ENCODE measurements at places on chromosomes 4 and X.

- no peak for DNase-seq
Observed at GRCh38 chr4:63169836-63170235, 1239.4 kb downstream of the TECRL start.

- DNase-seq, result peak; percentile 53
Observed at GRCh38 chr4:99301376-99302164, 10.8 kb upstream of the ADH1A start.

GRCh38 chr4:55398966-55399365, 3.2 kb downstream of the TMEM165 start:
- peak; percentile 24 for DNase-seq

DNA sequence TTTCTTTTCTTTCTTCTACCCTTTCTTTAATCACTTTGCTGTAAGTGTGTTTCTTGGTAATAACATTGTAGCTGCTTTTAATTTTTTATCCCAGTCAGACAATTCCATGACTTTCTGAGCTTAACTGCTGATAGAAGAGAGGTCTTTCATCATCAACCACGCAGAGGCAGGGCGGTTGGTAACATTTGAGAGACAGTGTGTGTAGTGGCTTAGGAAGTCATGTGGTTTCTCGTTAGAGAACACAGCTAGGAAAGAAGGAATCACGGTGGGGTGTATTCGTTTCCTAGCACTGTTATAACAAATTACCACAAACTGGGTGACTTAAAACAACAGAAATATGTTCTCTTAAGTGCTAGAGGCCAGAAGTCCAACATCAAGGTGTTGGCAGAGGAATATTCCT, 11.5 kb downstream of the PRPS2 start:
- no peak for DNase-seq

DNA sequence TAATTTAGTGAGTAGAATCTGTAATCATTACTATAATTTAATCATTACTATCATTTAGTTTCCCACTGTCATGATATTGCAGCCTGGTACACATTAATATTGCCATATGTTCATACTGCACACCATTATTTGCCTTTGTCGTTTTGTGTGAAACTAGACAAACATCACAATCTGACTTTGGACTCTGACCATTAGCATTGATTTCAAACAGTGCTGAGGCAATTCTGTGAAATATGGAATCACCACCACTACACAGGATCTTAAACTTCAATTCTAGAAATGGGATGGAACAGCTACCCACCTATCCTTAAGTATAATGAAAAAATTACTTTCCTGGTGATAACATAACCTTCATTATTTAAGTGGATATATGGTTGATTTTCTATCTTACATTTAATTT, 98.3 kb downstream of the SORBS2 start:
- no peak for DNase-seq

DNA sequence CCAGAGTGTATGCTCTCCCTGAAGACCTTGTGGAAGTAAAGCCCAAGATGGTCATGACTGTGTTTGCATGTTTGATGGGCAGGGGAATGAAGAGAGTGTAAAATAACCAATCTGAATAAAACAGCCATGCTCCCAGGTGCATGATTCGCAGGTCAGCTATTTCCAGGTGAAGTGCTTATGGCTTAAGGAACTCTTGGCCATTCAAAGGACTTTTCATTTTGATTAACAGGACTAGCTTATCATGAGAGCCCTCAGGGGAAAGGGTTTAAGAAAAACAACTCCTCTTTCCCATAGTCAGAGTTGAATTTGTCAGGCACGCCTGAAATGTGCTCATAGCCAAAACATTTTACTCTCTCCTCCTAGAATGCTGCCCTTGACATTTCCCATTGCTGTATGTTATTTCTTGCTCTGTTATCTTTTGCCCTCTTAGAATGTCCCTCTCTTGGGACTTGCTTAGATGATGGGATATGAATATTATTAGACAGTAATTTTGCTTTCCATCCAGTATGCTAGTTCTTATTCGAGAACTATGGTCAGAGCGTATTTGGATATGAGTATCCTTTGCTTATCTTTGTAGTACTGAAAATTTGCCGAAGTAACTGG, 88.6 kb downstream of the PLS3 start:
- DNase-seq, result no peak

DNA sequence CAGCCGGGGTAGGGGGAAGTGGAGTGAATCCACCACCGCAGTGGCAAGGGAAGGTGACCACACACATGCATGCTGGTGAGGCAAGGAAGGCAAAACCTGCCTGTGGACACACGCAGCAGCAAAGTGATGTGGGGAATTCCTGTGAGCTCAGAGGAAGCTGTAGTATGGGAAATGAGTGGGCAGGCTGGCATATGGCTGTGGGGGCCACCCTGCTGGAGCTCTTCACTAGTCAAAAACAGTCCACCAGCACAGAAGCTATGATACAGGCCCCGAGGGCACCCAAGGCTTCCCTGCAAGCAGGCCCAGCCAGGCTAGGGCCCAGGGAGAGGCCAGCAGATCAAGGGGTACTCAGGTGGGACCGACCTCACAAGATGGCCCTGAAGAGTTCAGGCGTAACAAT, 239.1 kb downstream of the CHM start:
- no peak for DNase-seq

DNA sequence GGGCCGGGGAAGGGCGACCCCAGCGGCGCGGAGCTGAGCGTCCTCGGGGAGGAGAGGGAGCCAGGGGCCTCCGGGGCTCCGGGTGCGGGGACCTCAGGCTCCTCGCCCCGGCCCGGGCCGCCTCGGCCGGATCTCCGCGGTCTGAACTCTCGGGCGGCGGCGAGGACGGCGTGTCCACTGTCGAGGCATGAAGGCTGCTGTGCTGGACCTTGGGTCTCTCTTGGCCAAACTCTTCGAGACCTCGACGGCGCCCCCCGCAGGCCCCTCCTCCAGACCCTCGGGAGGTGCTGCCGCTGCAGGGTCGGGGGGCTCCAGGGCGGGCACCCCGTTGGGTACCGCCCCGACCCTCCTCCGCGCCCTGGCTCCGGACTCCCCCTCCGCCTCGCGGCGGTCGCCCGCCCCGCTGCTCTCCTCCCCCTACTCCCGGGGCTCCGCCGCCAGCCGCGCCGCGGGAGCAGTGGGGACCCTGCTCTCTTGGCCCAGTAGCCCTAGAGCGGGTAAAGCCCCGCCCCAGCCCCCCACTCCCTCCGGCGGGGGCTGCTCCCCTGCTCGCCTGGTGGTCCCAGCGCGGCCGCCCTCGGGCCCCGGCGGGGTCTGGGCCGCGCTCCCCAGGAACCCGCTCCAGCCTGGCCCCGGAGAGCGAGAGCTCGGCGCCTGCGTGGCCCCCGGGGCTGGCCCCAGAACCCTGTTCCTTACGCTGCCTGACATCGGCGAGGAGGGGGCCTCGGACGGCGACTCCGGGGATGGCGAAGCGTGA, 564 bp downstream of the FAM149A start:
- DNase-seq, result no peak

DNA sequence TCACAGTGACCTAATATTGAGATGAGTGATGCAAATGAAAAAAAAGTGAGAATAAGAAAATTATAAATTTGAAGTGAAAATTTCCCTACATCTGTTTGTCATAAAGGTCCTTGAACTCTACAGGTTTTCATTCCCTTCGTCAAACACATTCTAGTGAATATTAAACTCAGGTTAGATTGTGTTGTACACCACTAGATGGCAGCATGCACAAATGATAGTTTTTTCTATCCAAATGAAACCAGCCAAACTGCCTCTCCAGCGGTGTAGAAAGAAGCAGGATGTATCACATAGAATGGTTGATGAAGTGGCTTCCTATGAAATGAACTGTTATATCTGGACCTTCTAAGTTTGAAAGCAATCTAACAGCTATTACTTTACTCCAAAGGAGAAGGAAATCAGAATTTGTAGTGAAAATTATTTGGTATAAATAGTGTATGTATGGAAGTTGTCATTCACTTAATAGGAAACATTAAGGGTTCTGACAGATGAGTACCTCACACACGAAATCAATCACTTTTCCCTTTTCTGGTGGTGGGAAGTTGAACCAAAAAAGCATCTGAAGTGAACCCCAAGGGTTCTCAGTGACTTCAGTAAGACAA, 382.7 kb downstream of the UNC5C start:
- peak; percentile 83 for DNase-seq

GRCh38 chrX:103356130-103356798, at the start of gene TCEAL9:
TSS of gene TCEAL9 (plus strand) at chrX:103356506. CDS start at chrX:103357685, 1,179 bp downstream.
- DNase-seq, result peak; percentile 90

DNA sequence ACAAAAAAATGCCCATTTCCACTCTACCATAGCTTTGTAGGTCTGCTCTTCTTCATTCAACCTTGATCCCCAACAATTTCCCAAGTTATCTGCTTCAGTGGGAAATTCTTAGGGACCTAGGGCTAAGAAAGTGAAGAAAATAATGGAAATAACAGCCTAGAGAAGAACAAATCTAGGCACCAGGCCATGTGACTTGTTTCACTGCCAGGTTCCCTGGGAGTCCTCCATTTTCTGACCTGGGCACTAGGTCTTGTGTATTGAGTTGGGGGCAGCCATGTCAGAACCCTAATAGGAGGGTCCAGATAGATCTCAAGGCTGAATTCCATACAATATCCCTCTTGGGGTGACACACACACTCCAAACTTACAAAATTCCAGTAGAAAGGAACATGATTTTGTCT, 194.6 kb upstream of the STK26 start:
- DNase-seq, result no peak

DNA sequence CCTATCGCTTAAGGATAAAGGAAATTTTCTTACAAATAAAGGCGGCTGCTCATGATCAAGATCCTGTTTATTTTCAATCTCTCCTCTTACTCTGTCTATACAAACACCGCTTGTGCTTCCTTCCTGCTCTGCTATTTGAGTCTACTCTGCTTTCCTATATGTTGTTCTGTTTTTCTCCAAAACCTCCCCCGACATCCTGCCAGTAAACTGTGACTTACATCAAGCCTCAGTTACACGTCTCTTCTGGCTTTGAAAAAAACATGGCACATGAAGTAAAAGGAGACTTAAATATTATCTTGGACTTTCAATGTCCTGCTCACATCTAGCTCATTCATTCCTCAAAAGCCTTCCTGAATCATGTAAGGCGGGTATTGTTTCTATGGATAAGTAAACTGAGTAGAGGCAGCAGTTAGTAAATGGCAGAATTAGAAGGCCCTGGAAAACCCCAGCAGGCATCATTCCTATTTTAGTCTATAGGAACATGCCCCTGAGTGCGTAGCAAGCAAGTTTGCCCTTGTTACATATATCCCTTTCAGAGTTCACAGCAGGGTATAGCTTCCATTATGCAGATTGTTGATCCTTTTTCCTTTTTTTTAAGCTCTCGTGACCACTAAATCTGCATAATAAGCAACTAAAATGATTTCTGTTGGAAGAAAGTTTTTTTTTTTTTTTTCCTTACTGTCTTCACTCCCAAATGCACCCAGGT, 280.1 kb downstream of the RAPGEF2 start:
- DNase-seq, result peak; percentile 25
